ENCODE measurements at places on chromosomes 7 and 10.

DNA sequence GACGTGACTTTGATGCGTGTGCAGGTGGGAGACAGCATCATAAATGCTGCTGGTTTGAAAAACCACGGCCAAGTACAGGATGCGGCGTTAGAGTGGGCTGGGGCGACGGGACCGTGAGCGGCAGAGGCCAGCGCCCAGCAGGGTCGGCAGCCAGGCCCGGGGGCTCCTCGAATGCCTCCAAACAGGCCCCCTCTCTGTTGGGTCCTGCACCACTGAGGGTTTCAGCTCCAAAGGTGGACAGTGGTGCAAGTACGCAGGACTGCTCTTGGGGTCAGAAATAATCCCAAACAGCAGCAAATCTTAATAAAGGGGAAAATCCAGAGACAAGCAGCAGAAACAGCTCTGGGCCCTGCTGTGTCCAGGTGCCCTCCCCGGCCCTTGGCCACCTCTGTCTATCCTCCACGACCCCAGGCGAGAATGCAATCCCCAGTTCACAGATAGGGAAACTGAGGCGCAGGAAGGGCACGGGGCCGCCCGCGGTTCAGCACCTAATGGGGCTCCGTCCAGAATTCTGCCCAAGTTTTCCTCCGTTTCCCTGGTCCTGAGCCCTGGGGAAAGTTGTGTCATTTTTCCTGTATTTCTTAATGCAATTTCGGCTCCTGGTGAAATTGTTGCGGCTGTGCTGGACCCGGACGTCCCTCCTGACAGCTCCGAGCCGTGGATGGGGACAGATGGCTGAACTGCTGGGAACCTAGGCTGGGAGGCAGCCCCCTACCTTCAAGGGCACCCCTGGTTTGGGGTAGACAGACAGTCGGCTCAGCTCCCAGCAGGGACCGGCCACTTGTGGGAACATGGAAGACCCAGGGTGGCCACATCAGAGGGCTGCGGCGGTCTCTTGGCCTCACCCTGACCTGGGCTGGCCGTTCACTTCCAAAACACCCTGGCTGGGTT is 97.4 kb downstream of the FOXL3 start:
- DNase-seq: no peak

GRCh38 chr10:97454330-97455036 is 8.5 kb downstream of the ZDHHC16 start:
- no peak for DNase-seq

DNA sequence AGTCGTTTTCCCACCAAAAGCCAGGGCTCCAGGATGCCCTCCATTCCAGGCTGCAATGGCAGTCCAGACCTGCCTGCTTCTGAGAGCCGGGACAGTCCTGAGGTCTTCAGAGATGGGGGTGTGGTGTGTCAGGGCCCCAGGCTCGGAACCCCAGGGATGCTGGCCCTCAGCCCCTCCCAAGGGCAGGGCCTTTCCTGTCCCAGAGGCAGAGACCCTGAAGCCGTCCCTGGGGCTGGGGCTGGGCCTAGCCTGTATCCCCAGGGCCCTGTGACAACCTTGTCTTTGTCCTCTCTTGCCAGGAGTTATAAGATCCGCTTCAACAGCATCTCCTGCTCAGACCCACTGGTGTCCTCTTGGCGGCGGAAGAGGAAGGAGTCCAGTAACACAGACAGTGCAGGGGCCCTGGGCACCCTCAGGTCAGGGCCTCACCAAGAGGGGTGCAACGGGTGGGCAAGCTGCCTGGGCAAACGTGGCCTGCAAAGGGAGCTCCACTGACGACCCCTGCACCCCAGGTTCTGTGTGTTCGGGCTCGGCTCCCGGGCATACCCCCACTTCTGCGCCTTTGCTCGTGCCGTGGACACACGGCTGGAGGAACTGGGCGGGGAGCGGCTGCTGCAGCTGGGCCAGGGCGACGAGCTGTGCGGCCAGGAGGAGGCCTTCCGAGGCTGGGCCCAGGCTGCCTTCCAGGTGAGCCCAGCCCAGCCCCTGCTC is 15.9 kb downstream of the NOS3 start:
- no peak for DNase-seq

DNA sequence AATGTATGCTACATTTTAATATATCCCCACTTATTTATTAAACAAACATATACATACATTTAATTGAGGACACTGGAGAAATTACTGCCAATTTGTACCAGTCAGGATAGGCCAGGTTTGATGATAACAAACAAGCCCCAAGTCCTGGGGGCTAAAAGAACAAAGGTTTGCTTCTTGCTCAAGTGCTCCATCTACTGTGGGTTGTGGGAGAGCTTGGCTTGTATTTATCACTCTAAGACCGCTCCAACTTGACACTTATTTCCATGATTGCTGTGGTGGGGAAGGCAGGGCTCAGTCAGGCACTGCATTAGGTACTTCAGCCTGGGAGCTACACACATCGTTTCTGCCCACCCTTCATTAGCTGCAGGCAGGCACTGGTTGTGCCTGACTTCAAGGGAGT is 136.6 kb upstream of the ZNF32 start:
- no peak for DNase-seq

GRCh38 chr7:55514546-55515265 is 57.6 kb downstream of the VOPP1 start:
- no peak for DNase-seq

DNA sequence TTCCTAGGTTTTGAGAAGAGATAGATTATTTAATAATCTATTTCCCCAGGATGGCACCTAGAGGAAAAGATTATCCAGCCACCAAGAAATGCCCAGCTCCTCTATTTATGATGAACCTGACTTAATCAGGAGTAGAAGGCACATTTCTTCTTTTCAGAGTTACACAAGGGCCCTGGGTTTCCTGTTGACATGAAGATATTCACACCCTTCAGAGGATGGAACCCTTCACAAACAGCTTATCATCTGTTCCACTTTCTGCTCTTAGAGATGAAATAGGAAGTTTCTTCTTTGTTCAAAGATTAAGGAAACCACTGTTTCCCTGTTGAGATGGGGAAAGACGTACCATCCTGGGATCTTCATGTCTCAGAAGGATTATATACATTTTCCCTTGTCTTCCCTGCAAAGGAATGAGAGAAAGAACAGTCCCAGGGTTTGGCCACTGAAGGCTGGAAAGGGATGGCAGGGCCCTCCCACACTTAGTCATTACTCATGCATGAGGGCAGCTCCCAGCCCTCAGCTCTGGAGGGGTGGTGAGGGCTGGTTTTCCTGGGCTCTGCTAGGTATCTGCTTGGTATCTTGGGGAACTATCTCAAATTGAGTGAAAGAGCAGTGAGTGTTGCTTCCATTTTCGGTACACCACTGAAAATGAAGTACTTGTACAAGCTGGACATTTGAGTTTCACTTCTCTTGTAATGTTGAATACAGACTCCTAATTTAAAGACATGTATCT is 64.0 kb downstream of the MTPAP start:
- no peak for DNase-seq

DNA sequence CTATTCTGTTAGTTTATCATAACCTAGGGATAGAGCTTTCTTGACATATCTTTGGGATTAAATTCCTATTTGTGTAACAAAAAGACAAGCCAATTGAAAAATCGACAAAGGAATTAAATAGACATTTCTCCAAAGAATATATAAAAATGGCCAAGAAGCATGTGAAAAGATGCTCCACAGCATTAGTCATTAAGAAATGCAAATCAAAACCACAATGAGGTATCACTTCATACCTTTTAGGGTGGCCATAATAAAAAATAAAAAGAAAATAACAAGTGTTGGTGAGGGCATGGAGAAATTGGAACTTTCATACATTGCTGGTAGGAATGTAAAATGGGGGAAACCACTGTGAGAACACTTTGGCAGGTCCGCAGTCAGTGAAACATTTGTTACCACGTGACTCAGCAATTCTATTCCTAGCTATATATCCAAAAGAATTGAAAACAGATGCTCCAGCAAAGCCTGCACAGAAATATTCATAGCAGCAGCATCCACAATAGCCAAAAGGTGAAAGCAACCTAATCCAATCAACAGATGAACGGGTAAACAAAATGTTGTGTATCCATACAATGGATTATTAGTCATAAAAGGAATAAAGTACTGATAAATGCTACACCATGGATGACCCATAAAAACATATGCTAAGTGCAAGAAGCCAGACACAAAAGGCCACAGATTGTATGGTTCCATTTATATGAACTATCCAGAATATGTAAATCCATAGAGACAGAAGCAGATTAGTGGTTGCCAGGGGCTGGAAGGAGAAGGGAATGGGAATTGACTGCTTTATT is 20.5 kb downstream of the SPAG6 start:
- DNase-seq: no peak

DNA sequence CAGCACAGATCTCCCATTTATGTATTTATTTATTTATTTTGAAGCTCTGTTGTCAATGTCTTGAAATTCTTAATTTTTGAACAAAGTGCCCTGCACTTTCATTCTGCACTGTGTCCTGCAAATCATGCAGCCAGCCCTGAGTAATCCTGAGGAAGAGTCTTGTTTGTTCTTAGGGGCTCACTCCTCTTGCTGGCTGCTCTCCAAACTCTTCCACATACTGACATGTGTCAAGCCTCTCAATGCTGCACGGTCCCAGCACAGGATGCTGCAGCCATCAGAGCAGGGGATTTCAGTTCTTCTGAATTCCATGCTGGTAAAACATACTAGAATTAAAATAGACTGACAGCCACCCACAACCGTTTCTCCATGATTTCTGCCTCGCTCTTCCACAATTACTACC is 207.2 kb downstream of the PARD3 start:
- DNase-seq: no peak

- no peak for DNase-seq
These were observed 5.6 kb downstream of the LRRTM3 start for GRCh38 chr10:66931340-66931948.

DNA sequence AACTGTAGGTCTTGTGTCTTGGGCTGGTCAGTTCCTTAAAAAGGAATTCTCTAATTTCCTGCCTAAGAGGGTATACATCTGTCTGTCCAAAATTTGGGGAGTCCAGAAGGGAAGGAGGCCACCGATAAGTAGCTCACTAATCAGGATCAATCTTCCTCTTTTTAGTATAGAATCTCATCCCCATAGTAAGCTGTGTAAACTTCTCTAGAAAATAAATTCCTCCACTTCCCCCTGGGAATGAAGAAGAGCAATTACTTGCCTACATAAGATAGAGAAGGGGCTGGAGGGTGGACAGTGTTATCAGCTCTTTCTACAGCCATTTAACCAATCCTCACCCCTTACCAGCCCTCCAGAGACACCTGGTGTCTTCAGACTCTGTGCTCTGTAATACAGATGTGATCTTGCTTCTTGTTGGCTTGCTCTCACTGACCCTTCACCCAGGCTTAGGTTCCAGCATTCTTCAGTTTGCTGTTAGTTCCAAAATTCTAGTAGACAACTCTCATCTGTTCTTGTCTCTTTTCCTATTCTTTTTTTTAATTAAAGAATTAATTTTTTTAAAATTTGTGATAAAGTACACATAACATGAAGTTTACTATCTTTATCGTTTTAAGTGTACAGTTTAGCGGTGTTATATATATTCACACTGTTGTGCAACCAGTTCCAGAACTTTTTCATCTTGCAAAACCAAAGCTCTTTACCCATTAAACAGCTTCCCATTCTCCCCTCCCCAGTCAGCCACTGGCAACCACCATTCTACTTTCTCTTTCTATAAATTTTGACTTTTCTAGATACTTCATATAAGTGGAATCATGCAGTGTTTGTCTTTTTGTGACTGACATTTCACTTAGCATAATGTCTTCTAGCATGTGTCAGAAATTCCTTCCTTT is 6.5 kb upstream of the PRKAR2B start:
- DNase-seq: no peak

DNA sequence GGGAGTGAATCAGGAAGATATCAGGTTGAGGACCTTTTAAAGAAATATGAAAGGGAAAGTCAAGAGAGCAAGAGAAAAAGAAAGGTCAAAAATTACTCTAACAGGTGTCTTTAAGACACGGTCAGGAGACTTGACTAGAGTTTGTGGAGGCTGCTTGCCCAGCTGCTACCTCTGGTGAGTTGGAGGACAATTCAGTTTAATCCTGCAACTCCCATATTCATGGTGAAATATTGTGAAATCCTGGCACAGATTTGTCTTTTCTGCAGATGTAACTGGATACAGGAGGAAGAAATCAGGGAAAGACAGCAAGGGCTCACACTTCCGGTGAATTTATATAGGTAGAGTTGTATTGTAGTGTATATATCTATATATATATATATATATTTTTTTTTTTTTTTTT is 93.5 kb downstream of the AKAP9 start:
- no peak for DNase-seq

DNA sequence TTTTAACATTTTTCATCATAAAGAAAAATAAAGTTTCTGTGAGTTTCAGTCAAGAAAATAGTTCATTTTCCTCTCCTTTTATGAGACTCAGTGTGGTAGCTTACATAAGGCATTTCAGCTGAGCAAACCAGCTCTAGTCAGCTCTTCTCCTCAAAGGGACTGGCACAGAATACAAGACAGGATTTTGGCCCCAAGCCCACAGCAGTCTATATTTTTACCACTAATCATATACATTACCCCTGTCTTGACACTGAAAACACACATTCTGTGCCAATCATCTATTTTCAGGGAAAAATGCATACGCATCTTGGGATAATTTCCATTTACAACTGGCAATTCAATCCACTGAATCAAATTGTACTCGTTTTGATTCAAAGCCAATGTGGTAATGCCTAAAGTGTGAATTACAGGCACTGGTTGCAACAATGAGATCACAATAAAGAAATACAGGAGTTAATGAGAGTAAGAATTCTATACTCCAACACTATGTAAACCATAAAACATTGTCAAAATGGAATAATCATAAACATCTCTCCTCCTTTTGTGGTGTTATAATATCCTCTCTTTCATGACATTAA is 186.4 kb downstream of the CACNA2D1 start:
- no peak for DNase-seq

DNA sequence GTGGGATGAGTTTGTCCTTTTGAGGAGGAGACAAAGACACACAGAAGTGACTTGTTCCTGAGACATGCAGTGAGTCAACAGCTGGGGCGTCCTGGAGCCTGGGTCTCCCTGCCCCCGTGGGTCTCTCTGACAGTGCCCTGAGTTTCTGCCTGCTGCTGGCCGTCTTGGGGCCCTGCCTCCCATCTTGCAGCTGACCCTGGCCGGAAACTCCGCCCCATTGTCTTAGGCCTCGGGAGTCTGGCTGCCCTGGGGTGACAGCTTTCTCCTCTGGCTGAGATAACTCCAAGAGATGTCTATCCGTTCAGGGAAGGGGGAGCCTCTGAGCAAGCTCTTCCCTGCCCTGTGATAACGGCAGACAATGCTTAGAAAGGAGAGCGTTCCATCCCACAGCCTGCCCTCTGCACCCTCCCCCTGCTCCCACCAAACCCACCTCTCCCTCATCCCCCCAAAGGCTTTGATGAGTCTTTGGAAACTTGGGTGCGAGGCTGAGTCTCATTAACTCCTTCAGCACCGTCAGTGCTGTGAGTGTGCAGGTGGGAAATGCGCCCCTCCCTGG is 69.5 kb upstream of the PODXL start:
- DNase-seq: no peak

Measured in stimulated activated CD4-positive, alpha-beta T cell treated with anti-CD3 and anti-CD28 coated beads, Interleukin-4, amount 100 ng/mL, for 4 hours (primary cell).